Immature natural killer cell (primary cell): ENCODE measurements at places on chromosomes 2 and 18.

- H3K36me3 ChIP-seq = peaks cover 4% of the 10 kb centered on the region
- peak overlapping the region; percentile 64 for H3K4me3 ChIP-seq
- H3K27ac ChIP-seq = peak overlapping the region; percentile 81
- H3K4me1 ChIP-seq = peaks cover 43% of the 10 kb centered on the region
Measured at GRCh38 chr18:2883076-2883735, 36.4 kb downstream of the EMILIN2 start.

- H3K27me3 ChIP-seq = peaks cover 2% of the 10 kb centered on the region
- no peak overlapping the region for H3K4me3 ChIP-seq
- no peaks in the 10 kb centered on the region for H3K36me3 ChIP-seq
- DNase-seq = no peak
- no peaks in the 10 kb centered on the region for H3K4me1 ChIP-seq
Measured at GRCh38 chr2:64624862-64625261, 28.9 kb downstream of the SERTAD2 start.

GRCh38 chr18:35050028-35050546, 8.9 kb downstream of the MAPRE2 start:
- no peaks in the 10 kb centered on the region for H3K36me3 ChIP-seq
- H3K4me1 ChIP-seq = peaks cover 83% of the 10 kb centered on the region
- peak overlapping the region; percentile 65 for H3K4me3 ChIP-seq

DNA sequence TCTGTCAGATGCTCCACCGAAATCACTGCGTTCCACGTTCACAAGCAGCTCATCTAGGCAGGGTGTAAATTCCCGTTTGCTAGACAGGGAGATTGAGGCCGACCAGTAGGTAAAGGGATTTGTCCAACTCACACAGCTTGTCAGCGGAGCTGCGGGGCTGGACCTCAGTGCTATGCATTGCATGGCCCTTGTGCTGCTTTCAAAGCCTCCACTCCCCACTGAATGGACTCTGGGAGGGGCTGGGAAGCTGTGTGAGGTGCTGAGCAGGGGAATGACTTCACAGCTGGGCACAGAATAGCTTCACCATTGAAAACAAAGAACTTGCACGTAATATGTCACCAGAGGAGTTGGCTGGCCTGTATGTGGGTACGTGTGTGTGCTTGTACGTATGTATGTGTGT, 21.4 kb downstream of the CELF4 start:
- DNase-seq = no peak
- no peaks in the 10 kb centered on the region for H3K36me3 ChIP-seq
- H3K4me3 ChIP-seq = no peak overlapping the region
- no peaks in the 10 kb centered on the region for H3K27me3 ChIP-seq

DNA sequence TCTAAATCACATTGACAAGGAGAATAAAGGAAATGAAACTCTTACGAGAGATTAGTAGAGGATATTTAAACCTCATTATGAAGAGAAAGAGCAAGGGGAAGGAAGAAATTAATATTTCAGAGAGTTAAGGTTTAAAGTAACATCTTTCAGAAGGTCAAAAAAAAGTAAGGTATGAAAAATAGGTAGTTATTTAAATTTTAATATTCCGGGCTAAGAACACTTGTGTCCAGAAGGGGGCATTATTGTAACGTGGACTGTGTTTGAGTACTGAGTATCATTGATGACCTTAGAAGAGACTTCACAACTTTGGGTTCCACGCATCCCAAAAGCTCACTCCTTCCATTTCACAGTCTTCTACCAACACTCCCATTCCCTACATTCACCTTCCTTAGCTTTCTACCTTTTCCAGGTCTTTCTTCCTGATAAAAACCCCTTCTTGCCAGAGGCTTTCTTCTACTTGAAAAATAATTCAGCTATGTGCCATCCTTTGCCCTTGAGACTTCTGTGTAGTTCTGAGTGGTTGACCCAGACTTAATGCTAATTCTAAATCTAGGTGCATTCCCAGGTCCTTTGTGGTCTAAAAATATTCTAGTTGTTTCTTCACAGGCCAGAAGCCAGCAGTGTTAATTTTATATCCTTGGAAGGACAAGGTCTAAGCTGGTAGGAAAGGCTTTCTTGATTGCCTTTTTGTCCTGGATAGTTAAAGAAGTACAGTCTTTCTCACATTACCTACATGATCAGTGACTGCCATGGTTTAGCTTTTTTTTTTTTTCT, 16.5 kb downstream of the DYNC1I2 start:
- H3K27ac ChIP-seq = no peak overlapping the region
- no peaks in the 10 kb centered on the region for H3K27me3 ChIP-seq
- H3K36me3 ChIP-seq = no peaks in the 10 kb centered on the region
- DNase-seq = peak; percentile 16

- peaks cover 10% of the 10 kb centered on the region for H3K27me3 ChIP-seq
- peaks cover 19% of the 10 kb centered on the region for H3K4me1 ChIP-seq
- H3K36me3 ChIP-seq = no peaks in the 10 kb centered on the region
- no peak for DNase-seq
- no peak overlapping the region for H3K27ac ChIP-seq
Measured at GRCh38 chr18:37396971-37397720, 168.5 kb downstream of the CELF4 start.

GRCh38 chr2:241268306-241268705, 47.2 kb downstream of the HDLBP start:
- no peak overlapping the region for H3K4me3 ChIP-seq
- H3K27ac ChIP-seq = peak overlapping the region; percentile 12
- H3K27me3 ChIP-seq = peaks cover 4% of the 10 kb centered on the region
- peaks cover 48% of the 10 kb centered on the region for H3K4me1 ChIP-seq
- DNase-seq = no peak
- H3K36me3 ChIP-seq = peaks cover 20% of the 10 kb centered on the region

DNA sequence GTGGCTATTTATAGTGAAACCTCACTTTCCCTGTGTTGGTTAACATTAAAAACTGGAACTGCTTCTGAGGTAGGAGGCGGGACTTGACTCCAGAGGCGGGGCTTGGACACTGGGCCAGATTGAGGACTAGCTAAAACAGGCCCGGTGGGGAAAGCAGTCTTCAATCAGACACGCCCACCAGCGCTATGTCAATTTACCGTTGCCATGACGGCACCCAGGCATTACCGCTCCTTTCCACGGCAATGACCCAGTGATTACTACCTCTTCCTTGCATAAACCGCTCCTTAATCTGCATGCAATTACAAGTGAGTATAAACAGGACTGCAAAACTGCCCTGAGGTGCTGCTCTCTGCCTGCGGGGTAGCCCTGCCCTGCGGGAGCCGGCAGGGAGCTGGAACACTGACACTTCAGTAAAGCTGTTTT, 35.3 kb downstream of the LRRFIP1 start:
- no peak overlapping the region for H3K4me3 ChIP-seq
- peak overlapping the region; percentile 35 for H3K27ac ChIP-seq
- H3K36me3 ChIP-seq = no peaks in the 10 kb centered on the region
- H3K27me3 ChIP-seq = peaks cover 5% of the 10 kb centered on the region
- DNase-seq = peak; percentile 52

GRCh38 chr2:46913471-46914381, 1.9 kb downstream of the MCFD2 start:
- no peaks in the 10 kb centered on the region for H3K27me3 ChIP-seq
- H3K4me3 ChIP-seq = peak overlapping the region; percentile 93
- DNase-seq = no peak
- no peaks in the 10 kb centered on the region for H3K36me3 ChIP-seq
- H3K4me1 ChIP-seq = peaks cover 34% of the 10 kb centered on the region

- peaks cover 4% of the 10 kb centered on the region for H3K4me1 ChIP-seq
- no peaks in the 10 kb centered on the region for H3K36me3 ChIP-seq
- DNase-seq = no peak
- no peak overlapping the region for H3K4me3 ChIP-seq
- H3K27me3 ChIP-seq = peaks cover 4% of the 10 kb centered on the region
- H3K27ac ChIP-seq = no peak overlapping the region
Measured at GRCh38 chr2:134103196-134103595, 150.7 kb upstream of the MGAT5 start.

DNA sequence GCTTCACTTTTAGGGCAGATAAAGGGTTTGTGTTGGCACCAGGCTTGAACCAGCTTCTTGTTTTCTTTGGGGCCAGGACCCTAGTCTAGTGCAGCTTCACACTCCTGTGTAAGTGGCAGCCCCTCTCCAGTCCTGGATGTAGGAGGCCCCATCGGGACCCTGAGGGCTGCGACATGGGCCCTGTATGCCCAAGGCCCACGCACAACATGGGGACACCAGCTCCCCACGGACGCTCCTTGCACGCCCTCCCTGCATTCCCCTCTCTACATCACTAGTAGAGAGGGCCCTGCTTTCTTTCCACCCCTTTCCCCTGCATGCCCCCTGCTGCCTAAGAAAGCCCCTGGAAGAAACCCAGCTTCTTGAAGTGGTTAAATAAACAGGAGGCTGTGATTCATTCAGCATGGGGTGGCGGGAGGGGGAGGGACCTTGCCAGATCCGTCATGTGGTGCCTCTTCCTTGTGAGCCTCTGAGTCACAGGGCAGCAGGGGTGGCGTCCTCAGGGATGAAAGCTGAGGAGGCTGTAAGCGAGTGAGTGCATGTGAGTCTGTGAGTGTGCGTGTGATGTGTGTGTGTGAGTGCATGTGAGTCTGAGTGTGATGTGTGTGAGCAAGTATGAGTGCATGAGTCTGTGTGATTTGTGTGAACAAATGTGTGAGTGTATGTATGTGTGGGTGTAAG, 42.5 kb downstream of the COPS8 start:
- H3K36me3 ChIP-seq = no peaks in the 10 kb centered on the region
- no peaks in the 10 kb centered on the region for H3K27me3 ChIP-seq
- DNase-seq = no peak
- H3K4me1 ChIP-seq = no peaks in the 10 kb centered on the region
- no peak overlapping the region for H3K4me3 ChIP-seq
- H3K27ac ChIP-seq = no peak overlapping the region

GRCh38 chr18:39772155-39772919, 2182.7 kb upstream of the PIK3C3 start:
- H3K27ac ChIP-seq = no peak overlapping the region
- no peaks in the 10 kb centered on the region for H3K27me3 ChIP-seq
- H3K36me3 ChIP-seq = no peaks in the 10 kb centered on the region
- no peak for DNase-seq
- no peaks in the 10 kb centered on the region for H3K4me1 ChIP-seq

DNA sequence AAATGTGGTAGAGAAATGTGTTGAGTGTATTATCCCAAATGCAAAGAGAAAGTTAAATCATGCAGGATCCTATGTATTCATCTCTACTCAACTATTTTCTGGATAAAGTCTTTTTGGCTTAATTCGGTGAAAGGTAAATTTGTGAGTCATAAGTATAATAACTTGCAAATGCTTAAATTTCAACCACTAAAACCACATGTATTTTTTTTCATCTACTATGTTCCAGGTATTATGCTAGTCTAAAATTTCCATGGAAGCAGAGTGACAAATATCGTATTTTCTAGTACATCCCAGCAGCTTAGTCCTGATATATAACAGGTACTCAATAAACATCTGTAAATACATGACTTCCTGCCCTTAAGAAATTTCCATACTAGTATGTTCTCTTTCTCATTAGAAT, 6.2 kb downstream of the ALS2 start:
- no peak for DNase-seq
- H3K27ac ChIP-seq = no peak overlapping the region
- H3K36me3 ChIP-seq = peaks cover 7% of the 10 kb centered on the region
- no peak overlapping the region for H3K4me3 ChIP-seq
- H3K4me1 ChIP-seq = peaks cover 19% of the 10 kb centered on the region

DNA sequence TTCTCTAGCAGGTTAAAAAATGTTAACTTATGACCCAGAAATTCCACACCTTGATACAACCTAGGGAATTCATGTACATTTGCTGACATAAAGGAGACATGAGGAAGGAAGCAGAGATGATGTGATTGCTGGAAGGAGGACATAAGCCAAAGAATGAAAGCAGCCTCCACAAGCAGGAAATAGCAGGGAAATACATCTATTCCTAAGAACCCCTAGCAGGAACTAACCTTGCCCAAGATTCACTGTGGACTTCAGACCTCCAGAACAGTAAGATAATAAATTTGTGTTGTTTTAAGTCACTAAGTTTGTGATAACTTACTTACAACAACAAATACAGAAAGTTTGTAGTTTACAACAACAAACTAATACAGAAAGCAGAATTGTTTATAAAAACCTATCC, 4.6 kb upstream of the DSG4 start:
- no peak overlapping the region for H3K4me3 ChIP-seq
- H3K27me3 ChIP-seq = no peaks in the 10 kb centered on the region
- no peaks in the 10 kb centered on the region for H3K4me1 ChIP-seq
- H3K27ac ChIP-seq = no peak overlapping the region
- DNase-seq = no peak

DNA sequence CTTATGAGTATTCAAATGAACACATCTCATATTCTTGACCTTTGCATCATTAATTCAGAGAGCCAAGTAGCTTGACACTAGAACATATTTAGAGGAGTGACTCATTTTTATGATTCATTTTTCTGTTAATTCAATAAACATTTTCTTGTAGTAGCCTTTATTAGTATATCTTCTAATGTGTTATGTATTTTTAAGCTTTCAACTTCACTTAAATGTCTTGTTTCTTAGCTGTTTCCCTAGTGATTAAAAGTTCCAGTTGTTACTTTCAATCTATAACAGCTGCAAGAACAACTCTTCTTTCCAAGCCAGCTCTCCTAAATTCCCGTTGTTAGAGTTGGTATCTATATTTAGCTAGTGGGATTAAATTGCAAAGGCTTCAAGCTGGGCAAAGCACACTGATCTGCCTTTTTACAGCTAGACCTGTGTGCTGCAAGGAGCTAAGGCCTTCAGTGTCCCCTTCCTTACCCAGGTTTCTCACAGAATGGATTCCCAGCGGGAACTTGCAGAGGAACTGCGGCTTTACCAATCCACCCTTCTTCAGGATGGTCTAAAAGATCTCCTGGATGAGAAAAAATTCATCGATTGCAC, at the start of gene KLHL41:
Gene KLHL41 (plus strand): TSS at position 405 of the 588 bp plus-strand sequence. CDS start 77 bp downstream, at position 482.
- DNase-seq = no peak
- H3K4me3 ChIP-seq = no peak within 1 kb of the TSS
- H3K27ac ChIP-seq = no peak within 1 kb of the TSS
- no peaks in the 10 kb centered on the region for H3K4me1 ChIP-seq
- H3K36me3 ChIP-seq = peaks cover 4% of the 10 kb centered on the region

DNA sequence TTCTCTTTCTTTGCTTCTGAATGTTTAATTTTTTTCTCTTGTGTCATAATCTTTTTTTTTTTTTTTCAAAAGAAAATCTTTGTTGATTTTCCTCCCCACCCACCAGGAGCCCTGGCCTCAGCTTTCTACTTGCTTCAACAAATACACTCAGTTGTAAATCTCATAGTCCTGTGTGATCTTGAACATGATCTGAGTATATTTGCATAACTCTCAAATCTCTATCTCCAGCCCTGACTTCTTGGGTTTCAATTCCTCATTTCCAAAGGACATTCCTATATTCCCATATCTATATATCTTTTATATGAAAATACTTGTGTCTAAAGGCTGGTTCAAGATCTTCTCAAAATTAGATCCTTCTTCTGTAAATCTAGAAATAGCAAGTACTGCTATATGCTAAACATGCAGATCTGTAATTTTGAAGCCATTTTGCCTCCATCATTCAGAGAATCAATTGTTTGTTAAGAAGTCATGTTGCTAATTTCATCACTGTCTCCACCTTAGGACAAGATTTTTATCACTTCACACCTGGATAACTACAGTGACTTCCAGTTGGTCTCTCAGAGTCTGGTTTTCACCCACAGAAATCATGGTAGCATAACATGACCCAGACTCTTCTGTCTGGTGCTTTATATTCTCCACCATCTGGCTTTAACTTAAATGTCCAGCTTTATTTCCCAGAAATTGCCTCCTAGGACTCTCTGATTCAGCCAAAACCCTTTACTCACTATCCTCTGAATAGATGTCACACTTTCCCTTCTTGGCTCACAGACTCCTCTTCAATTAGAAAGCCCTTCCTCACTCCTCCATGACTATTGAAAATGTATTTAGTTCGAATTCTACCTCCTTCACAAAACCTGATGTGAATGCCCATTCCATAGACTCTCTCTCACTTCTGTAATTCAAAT, 98.1 kb downstream of the ZEB2 start:
- H3K27me3 ChIP-seq = no peaks in the 10 kb centered on the region
- no peak overlapping the region for H3K4me3 ChIP-seq
- peaks cover 31% of the 10 kb centered on the region for H3K36me3 ChIP-seq
- DNase-seq = no peak
